Posterior cingulate gyrus (tissue), 11 donors: ENCODE measurements at places on chromosomes 3 and 15.

GRCh38 chr3:185199671-185200070, 46.8 kb upstream of the C3orf70 start:
- no peak for DNase-seq

- no peak for DNase-seq
These were observed 39.9 kb downstream of the SCN5A start for GRCh38 chr3:38609386-38610111.

- no peak for DNase-seq
These were observed 300.0 kb upstream of the TPM1 start for GRCh38 chr15:62742409-62743171.

GRCh38 chr3:108085370-108085769, 5.5 kb downstream of the CD47 start:
- DNase-seq: no peak

DNA sequence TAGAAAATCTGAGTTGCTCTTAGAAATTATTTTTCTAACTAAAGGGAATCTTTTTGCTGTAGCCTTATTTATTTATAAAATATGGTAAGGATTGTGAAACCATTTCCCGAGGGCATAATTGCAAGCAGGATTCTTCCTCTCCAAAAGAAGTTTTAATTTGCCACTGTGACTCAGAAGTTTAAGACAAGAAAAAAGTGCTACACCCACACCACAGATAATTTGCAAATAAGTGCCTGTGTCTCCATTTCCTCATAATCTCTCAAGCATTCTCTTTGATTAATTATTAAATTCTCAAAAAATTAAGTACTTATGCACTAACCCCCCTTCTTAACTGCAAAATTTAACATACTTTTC, 43.6 kb downstream of the RASA2 start:
- no peak for DNase-seq

- no peak for DNase-seq
These were observed 48.6 kb downstream of the GAP43 start for GRCh38 chr3:115671761-115672455.

DNA sequence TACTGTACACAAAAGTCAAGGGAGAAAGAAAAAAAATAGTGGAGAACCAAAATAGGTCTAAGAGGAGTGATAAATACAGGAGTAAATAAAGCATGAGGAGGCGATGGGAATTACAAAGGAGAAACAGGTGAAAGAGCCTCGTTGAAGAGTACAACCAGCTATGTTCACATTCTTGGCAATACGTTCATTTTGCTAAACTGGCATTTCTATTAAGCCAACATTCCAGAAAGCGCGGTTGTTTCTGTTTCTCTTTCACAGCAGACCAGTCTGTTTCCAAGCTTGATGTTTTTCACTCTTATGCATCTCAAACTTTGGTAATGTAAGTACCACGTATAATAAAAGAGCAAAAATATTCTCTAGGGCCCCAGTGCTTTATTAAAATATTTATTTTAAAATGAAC, 74.5 kb downstream of the NSUN3 start:
- DNase-seq: no peak

GRCh38 chr3:7270731-7271130, 409.8 kb downstream of the GRM7 start:
- no peak for DNase-seq

DNA sequence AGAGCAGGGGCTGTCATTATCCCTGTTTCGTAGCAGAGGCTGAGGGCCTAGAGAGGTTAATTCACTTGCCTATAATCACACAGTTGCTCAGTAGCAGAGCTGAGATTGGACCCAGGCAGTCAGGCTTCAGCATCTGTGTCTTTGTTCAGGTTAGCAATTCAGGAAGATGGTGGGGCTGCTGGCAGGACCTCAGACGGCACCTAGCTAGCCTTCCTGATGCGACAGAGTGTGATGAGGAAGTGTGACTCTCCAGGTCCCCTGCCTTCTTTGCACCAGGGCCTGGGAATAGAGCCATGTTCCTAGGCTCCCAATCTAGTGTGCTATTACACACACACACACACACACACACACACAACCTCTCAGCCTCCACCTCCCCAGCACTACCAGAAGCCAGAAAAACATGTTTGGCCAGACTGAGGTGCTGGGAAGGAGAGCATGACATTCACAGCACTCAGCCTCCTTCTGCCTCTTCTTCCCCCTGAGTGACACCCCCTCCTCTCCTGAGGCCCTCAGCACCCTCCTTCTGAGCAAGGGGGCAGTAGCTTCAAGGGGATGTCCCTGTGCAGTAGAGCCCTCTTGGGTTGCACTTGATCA, 88.9 kb downstream of the TLE3 start:
- no peak for DNase-seq

- DNase-seq: no peak
These were observed 4.6 kb downstream of the TPM1 start for GRCh38 chr15:63046917-63047760.

GRCh38 chr15:78399091-78399490, 38.9 kb upstream of the IREB2 start:
- DNase-seq: no peak

- no peak for DNase-seq
These were observed 581.4 kb upstream of the LMCD1 start for GRCh38 chr3:7920211-7920610.

GRCh38 chr3:124671106-124671505, 59.1 kb upstream of the UMPS start:
- DNase-seq: no peak

DNA sequence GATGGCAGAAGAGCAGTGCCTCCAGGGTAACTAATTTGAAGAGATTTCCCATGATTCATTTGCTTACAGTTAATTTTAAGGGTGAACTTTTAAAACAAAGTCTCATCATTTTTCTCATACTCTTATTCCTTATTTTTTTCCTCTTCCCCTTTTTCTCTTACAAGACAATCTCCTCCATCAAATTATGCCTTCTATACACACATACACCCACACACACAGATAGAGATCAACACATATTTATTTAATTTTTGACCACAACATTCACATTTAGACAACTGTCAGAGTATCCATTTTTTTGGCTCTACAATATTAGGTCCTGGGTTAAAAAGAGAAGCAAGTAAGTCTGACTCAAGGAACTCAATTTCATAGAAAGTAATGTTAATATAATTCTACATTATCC, 37.6 kb downstream of the AAGAB start:
- DNase-seq: no peak

DNA sequence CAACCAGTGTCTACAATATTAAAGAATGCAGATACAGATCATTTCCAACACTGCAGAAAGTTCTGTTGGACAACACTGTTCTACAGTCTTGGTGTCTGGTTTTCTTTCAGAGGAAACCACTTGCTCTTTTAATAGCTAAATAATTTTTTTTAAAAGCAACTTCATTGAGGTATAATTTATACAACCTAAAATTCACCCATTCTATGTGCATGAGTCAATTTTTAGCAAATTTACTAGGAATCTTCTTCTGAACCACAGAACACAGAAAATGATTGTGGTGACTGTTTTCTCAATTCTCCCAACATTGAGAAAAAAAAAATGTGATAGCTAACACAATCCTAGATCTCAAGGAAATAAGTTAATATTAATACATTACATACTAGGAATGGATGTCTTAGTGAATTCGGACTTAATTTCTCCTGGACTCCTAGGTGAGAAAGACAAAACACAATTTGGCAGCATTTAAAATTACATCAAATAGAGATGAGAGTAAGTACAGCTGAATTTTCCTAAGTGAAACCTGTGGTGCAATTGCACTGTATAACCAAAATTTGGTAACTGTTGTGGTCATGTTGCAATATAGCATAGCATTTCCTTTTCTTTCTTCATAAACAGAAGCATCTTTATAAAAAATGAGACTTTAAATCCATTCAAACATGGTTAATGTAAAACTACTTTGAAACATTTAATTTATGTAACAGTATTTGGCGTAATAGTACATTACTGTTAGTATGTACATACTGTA, 15.3 kb upstream of the PLCL2 start:
- no peak for DNase-seq

- DNase-seq: no peak
These were observed 40.7 kb upstream of the VILL start for GRCh38 chr3:37949866-37950265.

DNA sequence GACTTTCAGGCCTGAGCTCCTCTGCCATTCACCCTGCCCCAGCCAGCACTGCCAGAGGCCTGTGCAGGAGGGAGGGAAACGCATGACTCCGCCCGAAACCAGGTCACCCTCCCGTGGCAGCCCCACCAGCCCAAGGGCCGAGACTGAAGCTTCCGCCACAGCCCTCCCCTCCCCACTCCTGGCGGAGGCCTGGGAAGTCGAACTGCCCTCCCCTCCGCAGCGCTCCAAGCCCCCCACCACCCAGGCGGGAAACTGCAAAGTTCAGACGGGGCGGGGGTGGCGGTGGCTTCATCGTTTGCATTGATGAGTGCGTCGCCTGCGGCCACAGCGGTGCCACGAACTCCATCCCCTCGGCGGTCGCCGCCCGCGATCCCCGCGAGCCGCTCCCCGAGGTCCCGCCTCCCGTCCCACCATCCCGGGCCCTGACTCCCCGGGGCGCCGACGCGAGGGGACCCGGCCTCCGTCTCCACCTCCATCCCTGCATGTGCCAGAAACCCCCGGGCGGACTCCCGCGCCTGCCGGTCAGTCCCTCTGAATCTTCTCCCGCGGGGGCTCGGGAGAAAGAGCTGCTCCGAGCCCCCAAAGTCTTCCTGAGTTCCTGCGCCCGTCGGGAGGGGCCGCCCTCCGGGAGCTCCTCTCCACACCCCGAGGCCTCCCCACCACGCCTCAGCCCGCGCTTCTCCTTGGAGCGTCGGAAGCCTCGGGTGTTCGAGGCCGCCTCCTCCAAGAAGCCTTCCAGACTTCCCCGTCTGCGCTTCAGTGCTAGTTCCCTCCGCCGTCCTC, 698 bp downstream of the MELTF start:
- no peak for DNase-seq

DNA sequence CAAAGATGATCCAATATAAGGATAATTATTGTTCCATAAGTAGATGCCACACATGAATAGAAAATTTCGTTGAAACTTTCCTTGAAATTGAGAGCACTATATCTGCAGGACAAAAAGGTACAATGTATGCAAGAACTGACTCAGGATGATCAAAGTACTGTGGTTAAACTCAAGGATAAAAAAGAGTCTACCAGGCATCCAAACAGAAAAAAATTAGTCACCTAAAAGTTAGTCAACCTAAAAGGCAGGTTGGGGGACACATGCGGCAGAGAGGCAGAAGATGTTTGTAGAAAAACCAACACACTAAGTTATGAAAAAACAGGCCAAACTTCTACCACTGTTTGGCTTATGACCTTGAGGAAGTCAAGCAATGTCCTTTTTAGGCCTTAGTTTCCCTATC, 68.7 kb downstream of the GSK3B start:
- no peak for DNase-seq

- no peak for DNase-seq
These were observed 83.9 kb upstream of the PLXND1 start for GRCh38 chr3:129690406-129690805.
